ENCODE measurements at places on chromosomes 2 and 18.
A peak's percentile ranks its signal among the peaks of the same experiment; 100 is the strongest.

- H3K4me3 ChIP-seq: no peak overlapping the region
- DNase-seq: no peak
- no peaks in the 10 kb centered on the region for H3K36me3 ChIP-seq
- H3K27ac ChIP-seq: no peak overlapping the region
Measured at GRCh38 chr18:13178197-13178596, 40.4 kb upstream of the LDLRAD4 start.

DNA sequence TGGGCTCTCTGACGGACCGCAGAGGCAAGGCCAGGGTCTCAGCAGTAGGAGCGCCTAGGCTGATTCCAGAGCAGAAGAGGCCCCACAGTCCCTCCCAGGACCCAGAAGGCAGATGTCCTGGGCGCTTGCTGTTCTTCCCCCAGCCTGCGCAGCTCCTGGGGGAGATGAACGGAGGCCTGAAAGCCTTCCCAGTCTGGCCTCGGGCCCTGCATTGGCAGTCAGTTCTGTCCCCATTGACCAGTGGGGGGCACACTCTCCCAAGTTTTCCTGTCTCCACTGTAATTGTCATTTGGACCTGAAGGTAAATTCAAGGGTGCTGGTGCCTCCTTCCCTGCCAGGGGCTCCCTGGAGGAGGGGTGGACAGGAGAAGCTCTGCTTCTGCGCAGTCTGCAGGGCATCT lies 345.7 kb downstream of the CYP26B1 start:
- H3K36me3 ChIP-seq: no peaks in the 10 kb centered on the region
- no peaks in the 10 kb centered on the region for H3K27me3 ChIP-seq
- peak; percentile 10 for DNase-seq
- no peak overlapping the region for H3K4me3 ChIP-seq
- H3K4me1 ChIP-seq: no peaks in the 10 kb centered on the region

- H3K4me3 ChIP-seq: no peak overlapping the region
- DNase-seq: no peak
- H3K27me3 ChIP-seq: no peaks in the 10 kb centered on the region
- no peaks in the 10 kb centered on the region for H3K36me3 ChIP-seq
- no peak overlapping the region for H3K27ac ChIP-seq
- peaks cover 33% of the 10 kb centered on the region for H3K4me1 ChIP-seq
Measured at GRCh38 chr2:159152128-159152778, 134.2 kb downstream of the WDSUB1 start.

DNA sequence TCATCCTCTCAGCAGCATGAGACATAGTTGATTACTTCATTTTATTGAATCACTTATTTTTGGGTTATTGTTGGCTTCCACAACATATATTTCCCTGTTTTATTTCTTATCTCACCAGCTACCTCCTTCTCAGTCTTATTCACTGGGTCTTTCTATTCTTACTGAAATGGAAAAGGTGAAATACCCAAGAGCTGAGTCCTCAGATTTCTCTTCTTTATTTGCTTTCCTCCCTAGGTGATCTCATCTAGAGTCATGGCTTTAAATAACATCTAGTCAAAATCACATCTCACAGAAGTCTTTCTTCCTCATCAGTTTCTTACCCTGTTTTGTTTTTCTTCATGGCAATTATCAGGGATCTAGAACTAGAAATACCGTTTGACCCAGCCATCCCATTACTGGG lies 105.0 kb upstream of the RBBP8 start:
- no peaks in the 10 kb centered on the region for H3K27me3 ChIP-seq
- no peak for DNase-seq
- H3K36me3 ChIP-seq: no peaks in the 10 kb centered on the region
- H3K4me1 ChIP-seq: no peaks in the 10 kb centered on the region
- no peak overlapping the region for H3K4me3 ChIP-seq

GRCh38 chr2:111656894-111657293 lies 227.1 kb downstream of the ANAPC1 start:
- no peaks in the 10 kb centered on the region for H3K4me1 ChIP-seq
- DNase-seq: no peak
- no peak overlapping the region for H3K27ac ChIP-seq

GRCh38 chr18:361100-361732 lies 93.4 kb upstream of the THOC1 start:
- H3K36me3 ChIP-seq: no peaks in the 10 kb centered on the region
- no peak overlapping the region for H3K27ac ChIP-seq
- DNase-seq: no peak
- H3K4me3 ChIP-seq: no peak overlapping the region

- no peaks in the 10 kb centered on the region for H3K4me1 ChIP-seq
- H3K27ac ChIP-seq: no peak overlapping the region
- H3K4me3 ChIP-seq: no peak overlapping the region
- no peaks in the 10 kb centered on the region for H3K36me3 ChIP-seq
Measured at GRCh38 chr2:63614983-63615945, 26.5 kb downstream of the MDH1 start.

GRCh38 chr2:117738991-117739839 lies 75.3 kb upstream of the DDX18 start:
- no peaks in the 10 kb centered on the region for H3K27me3 ChIP-seq
- DNase-seq: no peak
- no peaks in the 10 kb centered on the region for H3K36me3 ChIP-seq
- no peak overlapping the region for H3K27ac ChIP-seq
- no peak overlapping the region for H3K4me3 ChIP-seq

GRCh38 chr2:195343942-195344530 lies 313.0 kb upstream of the SLC39A10 start:
- DNase-seq: no peak
- no peaks in the 10 kb centered on the region for H3K4me1 ChIP-seq
- H3K27ac ChIP-seq: no peak overlapping the region

DNA sequence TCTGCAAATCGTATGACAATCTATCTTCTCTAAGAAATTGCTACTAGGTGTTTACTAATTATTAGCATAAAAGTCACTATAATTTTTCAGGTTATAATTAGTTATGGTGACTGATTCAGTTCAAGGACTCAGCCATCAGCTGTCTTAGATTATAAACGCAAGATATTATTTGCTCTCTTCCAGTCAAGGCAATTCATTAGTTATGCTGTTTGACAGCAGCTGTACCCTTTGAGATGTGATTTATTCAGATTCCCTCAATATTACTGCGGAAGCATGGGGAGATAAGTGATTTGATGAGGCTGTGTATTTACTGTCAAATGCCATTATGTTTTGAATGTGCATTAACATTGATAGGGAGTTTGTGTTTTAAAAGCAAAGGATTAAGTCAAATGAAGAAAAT lies 558.9 kb upstream of the FSIP2 start:
- no peaks in the 10 kb centered on the region for H3K4me1 ChIP-seq
- H3K4me3 ChIP-seq: no peak overlapping the region
- DNase-seq: no peak
- no peaks in the 10 kb centered on the region for H3K27me3 ChIP-seq

DNA sequence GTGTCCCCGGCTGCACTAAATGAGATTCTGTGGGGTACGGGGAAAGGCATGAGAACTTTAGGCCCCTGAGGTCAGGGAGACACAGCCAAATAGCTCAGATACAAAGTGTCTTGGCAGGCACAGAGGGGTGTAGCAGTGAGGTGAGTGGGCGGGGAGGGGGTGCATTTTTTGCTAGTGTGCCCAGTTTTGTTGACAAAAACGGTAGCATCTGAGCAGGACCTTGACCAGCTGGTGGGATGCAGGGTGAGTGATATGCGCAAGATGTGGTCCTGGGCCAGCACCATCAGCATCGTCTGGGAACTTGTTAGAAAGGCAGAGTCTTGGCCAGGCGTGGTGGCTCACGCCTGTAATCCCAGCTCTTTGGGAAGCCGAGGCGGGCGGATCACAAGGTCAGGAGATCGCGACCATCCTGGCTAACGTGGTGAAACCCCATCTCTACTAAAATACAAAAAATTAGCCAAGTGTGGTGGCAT lies 127.3 kb upstream of the LGALSL start:
- no peak overlapping the region for H3K27ac ChIP-seq
- DNase-seq: no peak
- H3K27me3 ChIP-seq: no peaks in the 10 kb centered on the region
- no peak overlapping the region for H3K4me3 ChIP-seq

DNA sequence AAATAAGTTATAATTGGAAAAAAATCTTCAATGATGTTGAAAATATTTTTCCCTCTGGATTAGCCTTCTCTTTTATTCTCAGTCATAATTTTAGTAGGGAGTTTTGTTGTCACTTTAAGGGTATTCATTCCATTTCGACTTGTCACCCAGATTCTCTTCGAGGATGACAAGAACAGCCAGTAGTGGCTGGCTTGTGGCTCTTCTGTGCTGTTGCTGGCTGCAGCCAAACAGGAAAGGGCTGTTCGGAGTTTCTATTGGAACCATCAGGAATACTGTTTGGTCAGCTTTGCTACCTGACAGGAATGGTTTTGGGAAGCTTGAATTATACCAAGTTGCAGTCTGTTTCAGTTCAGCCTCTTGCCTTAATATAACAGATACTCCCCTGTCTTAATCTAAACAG lies 41.6 kb downstream of the MGAT5 start:
- DNase-seq: no peak
- no peak overlapping the region for H3K4me3 ChIP-seq
- peaks cover 15% of the 10 kb centered on the region for H3K36me3 ChIP-seq
- no peaks in the 10 kb centered on the region for H3K27me3 ChIP-seq
- H3K27ac ChIP-seq: no peak overlapping the region

GRCh38 chr2:7132753-7133152 lies 215.5 kb downstream of the RNF144A start:
- H3K27ac ChIP-seq: no peak overlapping the region
- H3K27me3 ChIP-seq: no peaks in the 10 kb centered on the region

- H3K4me1 ChIP-seq: no peaks in the 10 kb centered on the region
- no peak overlapping the region for H3K27ac ChIP-seq
Measured at GRCh38 chr18:49723648-49724180, 89.6 kb downstream of the ACAA2 start.

DNA sequence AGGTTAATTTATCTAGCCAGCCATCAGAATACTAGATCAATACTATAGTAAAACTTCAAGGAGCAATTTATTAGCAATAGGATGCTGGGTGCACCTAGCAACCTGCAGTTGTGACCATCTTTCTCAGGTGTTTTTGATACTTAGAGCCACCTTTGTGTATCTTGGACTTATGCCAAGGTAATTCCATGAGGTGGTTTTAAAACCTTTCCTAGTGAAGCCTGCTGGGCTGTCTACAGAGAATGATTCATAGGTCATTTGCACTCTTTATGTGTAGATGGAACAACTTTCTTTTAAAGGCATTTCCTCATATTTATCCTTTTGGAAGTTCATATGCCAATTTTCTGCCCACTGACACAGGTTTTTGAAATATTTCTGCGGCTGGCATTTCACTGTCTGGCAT lies 1030.1 kb upstream of the POU3F3 start:
- no peak overlapping the region for H3K4me3 ChIP-seq
- H3K36me3 ChIP-seq: no peaks in the 10 kb centered on the region
- H3K27me3 ChIP-seq: no peaks in the 10 kb centered on the region

DNA sequence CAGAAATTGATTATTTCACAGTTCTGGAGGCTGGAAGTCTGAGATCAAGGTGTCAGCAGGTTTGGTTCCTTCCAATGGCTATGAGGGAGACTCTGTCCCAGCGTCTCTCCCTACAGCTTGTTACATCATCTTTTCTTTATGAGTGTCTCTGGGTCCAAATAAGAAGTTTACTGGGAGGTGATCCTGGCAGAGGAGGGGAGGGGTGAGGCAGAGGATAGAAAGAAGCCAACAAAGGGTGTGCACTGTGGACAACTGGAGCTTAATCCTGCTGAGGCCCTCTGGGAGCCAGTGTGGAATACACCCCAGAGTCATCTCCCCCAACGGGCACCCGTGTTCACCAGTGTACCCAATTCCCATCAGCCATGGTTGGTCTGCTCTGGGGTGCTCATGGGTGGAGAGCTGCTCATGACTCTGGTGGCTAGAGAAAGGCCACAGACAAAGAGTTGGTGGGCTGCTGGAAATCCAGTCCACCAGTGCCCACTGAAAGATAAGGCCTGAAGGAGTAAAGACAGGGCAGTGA lies 57.5 kb upstream of the CTLA4 start:
- DNase-seq: no peak
- peaks cover 44% of the 10 kb centered on the region for H3K4me1 ChIP-seq
- H3K27ac ChIP-seq: no peak overlapping the region
- H3K27me3 ChIP-seq: no peaks in the 10 kb centered on the region
- no peak overlapping the region for H3K4me3 ChIP-seq

DNA sequence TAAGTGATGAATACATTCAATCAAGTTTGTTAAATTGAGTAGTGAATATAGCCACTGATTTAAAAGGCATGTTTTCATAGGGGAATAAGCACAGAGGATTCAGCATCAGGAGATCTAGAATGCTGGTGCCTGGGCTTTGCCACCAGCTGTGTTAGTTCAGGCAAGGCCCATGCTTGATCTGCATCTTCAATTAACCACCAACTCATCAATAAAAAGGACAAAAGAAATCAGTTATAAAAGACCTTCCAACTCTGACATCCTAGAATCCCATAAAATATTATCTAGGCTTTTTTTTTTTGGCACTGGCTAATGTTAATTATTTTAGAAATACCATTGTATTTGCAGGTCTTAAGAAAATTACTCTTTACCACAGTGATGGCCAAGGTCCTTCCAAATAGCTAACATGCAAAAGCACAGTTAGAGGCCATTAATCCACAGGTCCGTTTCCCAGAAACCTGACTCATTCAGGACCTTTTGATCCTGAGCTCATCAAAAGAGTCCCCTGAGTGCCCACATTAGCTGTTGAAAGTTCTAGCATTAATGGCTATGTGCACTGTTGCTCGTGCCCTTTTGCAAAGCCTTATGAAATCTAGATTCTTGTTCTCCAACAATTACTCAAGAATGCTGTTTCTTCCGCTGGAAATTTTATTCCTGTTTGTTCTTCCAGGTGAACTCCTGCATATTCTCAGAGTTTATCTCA lies 170.0 kb downstream of the CYRIA start:
- H3K36me3 ChIP-seq: no peaks in the 10 kb centered on the region
- no peak overlapping the region for H3K27ac ChIP-seq

- no peaks in the 10 kb centered on the region for H3K27me3 ChIP-seq
- no peak overlapping the region for H3K4me3 ChIP-seq
- no peaks in the 10 kb centered on the region for H3K36me3 ChIP-seq
- no peak overlapping the region for H3K27ac ChIP-seq
- no peaks in the 10 kb centered on the region for H3K4me1 ChIP-seq
Measured at GRCh38 chr2:214192711-214193110, 218.1 kb upstream of the VWC2L start.

DNA sequence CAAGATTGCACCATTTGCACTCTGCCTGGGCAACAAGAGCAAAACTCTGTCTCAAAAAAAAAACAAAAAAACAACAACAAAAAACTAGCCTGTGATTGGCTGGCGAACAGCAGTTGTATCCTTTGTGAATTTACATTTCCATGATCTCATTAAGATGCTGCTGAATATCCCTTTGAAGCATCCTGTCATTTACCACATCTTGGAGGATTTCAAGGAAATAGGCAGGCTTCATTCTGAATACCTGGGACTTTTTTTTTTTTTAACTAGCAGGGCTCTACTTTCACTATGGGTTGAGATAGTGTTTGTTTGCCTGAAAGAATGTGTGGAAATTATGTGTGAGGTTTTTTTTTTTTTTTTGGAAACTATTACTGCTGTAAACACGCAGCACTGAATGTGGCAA lies 49.6 kb upstream of the RPL31 start:
- no peak for DNase-seq
- no peaks in the 10 kb centered on the region for H3K27me3 ChIP-seq
- H3K4me3 ChIP-seq: no peak overlapping the region

GRCh38 chr2:168536925-168537466 lies 80.9 kb downstream of the CERS6 start:
- no peaks in the 10 kb centered on the region for H3K27me3 ChIP-seq
- DNase-seq: no peak
- H3K27ac ChIP-seq: no peak overlapping the region
- no peaks in the 10 kb centered on the region for H3K36me3 ChIP-seq
- H3K4me1 ChIP-seq: peaks cover 4% of the 10 kb centered on the region
- H3K4me3 ChIP-seq: no peak overlapping the region

- no peaks in the 10 kb centered on the region for H3K36me3 ChIP-seq
- H3K4me1 ChIP-seq: peaks cover 29% of the 10 kb centered on the region
- H3K4me3 ChIP-seq: no peak overlapping the region
- H3K27ac ChIP-seq: peak overlapping the region; percentile 13
Measured at GRCh38 chr2:127829845-127830246, 18.9 kb upstream of the WDR33 start.
